ELR (cell line): ENCODE measurements at places on chromosomes 1 and 21.

- no peak for DNase-seq
Measured at GRCh38 chr1:58936973-58937372, 153.1 kb upstream of the JUN start.

- DNase-seq, result no peak
Measured at GRCh38 chr1:209593747-209594146, 10.2 kb downstream of the CAMK1G start.

DNA sequence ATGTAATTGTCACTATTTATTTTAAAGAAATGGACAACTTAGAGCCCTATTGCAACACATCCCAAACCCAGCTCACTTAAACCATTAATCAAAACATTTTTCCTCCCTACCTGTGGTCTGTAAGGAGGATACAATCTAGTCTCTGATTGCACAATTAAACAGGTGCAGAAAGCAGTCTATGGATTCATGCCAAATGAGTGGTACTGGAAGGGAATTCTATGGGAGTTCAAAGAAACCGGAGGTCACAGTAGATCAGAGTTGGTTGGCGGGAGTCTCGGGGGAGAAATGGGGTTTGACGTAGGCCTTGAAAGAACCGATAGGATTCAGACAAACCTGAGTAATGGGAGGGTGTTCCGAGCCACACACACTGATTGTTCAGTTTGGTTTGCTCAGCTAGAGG, 314.9 kb downstream of the KIF26B start:
- no peak for DNase-seq

DNA sequence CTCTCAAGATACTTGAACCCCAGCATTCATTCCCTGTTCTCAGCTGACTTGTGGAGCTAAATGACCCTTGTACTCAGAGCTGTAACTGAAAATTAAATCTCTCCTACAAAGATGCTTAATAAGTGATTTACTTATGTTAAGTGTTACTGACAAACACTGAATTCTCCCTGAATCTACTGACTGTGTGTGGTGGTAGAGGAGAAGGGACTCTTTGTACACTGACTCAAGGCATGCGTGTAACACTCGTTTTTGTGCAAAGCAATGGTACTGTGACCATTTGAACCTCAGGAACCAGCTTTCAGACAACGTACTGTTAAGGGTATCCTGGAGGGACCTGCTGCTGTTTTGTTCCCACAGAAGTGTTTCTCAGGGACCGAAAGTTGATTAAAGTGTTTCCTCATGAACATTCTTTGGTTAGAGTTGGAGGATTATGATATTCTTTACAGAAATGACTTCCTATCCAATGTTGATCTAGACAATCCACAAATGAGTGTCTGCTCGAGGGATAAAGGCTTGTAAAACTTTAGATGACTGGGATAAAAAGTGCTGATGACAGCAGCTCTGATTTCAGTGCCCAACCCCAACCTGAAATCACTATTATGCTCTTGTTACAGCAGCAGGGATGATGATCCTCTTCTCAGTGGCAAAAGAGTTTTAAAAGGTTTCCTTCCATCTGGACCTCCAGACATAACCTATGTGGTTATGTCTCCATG, 12.8 kb downstream of the RGL1 start:
- no peak for DNase-seq

- DNase-seq, result no peak
Measured at GRCh38 chr21:35811191-35811806, 249.0 kb downstream of the SETD4 start.

DNA sequence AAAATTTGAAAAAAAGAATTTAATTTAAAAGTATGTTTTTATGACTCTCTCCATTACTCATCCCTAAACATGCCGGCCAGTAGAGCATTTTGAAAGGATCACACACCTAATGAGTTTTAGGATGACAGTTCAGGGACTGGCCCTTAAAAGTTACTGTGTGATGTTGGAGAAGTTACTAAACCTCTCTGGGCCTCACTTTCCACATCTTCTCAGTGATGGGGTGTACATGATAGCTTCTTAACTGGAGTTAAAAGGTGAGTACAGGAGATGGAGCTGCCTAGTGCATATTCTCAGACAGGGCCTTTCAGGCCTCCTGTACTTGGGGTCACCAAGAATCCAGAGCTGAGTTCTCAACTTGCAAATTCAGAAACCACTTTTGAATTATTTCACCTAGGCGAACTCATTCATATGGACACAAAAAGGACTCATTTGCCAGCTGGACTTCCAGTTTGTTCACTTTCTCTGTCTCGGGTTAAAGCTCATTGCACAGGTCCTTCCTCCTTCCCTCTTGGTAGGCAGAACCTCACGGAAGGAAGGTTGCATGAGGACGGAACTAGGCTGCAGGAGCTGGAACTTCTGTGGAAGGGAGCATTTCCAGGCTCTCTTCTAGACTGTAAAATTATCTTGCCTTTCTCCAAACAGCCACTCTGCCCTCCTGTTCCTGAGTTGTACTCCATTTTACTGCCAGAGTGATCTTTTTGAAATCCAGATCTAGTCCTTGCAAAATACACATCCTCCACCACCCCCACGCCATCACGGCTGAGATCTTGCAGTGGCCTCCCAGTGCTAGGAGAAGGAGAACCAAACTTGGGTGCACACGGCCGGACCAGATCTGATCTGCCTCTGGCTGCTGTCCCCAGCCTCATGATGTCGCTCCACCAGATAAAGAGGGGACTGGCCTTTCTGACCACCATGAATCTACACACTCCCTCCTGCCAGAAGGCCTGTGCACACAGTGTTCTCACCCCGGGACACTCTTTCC, 4.3 kb upstream of the SLC30A1 start:
- DNase-seq, result no peak

- no peak for DNase-seq
Measured at GRCh38 chr1:56029319-56030003, 549.9 kb downstream of the PLPP3 start.

- DNase-seq, result peak; percentile 63
Measured at GRCh38 chr1:51237351-51238033, 1.4 kb downstream of the RNF11 start.

- peak; percentile 91 for DNase-seq
Measured at GRCh38 chr1:27418326-27419185, 26.1 kb downstream of the GPR3 start.

- peak; percentile 92 for DNase-seq
Measured at GRCh38 chr1:89890085-89890752, 69.4 kb downstream of the LRRC8D start.

- no peak for DNase-seq
Measured at GRCh38 chr1:54302951-54303843, 103.0 kb downstream of the SSBP3 start.

DNA sequence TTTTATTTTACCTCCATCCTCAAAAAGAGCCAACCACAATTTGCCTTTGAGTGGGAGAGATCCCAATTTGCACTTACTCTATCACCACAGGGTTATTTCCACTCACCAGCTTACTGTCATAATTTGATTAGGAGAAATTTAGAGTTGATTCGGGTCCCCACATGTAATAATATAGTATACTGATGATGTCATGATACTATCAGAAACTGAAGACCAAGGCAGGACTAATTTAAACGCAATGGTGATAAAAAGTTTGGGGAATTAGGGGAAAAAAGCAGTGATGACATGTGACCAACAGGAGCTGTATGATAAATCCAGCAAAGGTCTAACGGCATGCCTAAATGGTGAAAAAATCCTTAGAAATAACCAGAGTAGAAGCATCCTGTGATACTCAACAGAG, 54.4 kb downstream of the TRIM33 start:
- DNase-seq, result no peak

DNA sequence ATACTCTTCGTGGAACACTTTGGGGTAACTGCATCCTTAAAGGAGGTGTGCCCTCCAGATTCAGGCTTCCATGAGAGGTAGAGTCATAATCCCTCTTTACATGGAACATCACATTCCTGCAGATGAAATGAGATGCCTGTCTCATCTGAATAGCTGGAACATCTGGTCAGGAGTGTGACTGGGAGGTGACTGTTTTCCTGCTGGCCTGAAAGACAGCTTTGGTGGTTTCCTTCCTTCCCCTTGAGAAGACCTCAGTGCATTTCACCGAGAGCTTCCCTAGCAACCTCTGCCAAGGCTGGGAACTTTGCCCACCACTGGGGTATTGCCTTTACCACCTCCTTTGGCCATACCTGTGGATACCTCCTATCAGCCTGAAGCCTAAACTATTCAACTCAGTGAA, 46.7 kb upstream of the GUCA2A start:
- peak; percentile 86 for DNase-seq

DNA sequence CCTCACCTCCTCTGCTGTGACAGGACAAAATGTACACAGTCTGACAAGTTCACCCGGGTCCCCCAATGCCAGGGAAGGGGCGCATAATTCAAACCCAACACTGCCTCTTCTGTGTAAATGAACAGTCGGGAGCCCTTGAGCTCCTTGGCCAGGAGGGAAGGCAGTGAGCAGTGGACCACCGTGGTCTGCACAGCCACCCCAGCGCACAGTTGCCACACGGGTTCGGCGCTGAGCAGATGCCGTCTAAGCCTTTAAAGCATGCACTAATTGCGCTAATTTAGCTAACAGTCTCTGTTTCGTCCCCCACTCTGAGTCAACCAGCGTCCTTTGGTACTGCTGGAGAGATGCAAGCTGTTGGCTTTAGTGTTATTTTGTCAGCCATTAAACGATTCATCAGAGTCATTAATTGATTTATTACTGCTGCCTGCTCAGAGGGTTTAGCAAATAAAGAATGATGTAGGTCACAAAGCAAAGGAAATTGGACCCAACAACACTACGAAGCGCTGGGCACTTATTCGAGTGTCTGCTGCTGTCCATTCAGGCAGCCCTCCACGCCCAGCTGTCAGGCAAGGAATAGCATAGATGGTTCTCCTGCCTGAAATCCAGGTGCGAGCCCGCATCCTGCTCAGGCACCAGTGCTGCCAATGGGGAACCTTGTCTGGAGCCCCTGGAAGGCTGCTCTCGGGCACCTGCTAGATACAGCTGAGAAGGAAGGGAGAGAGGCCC, 91.5 kb downstream of the MRPL37 start:
- no peak for DNase-seq

GRCh38 chr1:173554089-173554488, 48.8 kb downstream of the SLC9C2 start:
- peak; percentile 9 for DNase-seq

DNA sequence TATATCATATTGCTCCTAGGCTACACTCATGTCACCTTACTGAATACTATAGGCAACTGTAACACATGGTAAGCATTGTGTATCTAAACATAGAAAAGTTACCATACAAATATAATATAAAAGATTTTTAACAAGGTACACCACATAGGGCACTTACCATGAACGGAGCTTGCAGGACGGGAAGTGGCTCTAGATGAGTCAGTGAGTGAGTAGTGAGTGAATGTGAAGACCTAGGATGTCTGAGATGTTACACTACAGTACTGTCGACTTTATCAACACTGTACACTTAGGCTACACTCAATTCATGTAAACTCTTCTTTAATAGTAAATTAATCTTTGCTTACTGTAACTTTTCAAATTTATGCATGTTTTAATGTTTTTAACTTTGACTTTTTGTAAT, 81.0 kb upstream of the PLD5 start:
- peak; percentile 1 for DNase-seq

DNA sequence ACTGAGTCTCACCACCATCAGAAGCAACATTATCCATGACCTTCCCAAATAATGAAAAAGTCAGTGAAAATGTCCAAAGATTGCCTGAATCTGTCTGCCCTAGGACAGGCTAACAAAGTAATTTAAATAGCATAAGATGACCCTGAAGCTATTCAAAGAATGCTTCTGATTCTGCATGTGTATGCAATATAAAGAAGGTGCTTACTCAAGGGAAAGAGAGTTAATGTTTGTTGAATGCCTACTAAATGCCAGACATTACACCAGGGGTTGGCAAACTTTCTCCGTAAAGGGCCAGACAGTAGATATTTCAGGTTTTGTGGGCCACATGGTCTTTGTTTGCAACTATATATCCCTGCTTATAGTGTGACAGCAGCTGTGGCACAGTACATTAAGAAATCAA, 221.9 kb upstream of the DMRTA2 start:
- no peak for DNase-seq

GRCh38 chr21:41418393-41418792, 7.6 kb upstream of the MX1 start:
- no peak for DNase-seq

DNA sequence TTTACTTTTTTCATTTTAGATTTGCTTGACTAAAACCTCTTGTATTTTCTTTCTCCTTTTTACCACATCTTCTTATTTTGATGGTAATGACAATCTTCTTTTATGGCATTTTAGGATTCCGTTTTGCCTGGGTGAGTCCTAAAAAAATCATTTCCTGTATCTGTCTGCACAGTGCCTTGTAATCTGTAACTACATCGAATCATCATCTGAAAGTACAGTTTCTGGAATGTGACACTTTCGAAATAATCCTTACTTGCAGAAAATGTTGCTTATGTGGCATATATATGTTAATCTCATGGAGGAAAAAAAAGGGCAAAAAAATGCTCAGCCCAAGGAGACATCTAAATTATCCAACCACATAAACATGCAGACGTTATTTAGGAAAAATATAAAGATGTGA, 29.0 kb downstream of the GREM2 start:
- DNase-seq, result peak; percentile 19

GRCh38 chr21:44972821-44973220, 33.0 kb downstream of the SLX9 start:
- peak; percentile 29 for DNase-seq

DNA sequence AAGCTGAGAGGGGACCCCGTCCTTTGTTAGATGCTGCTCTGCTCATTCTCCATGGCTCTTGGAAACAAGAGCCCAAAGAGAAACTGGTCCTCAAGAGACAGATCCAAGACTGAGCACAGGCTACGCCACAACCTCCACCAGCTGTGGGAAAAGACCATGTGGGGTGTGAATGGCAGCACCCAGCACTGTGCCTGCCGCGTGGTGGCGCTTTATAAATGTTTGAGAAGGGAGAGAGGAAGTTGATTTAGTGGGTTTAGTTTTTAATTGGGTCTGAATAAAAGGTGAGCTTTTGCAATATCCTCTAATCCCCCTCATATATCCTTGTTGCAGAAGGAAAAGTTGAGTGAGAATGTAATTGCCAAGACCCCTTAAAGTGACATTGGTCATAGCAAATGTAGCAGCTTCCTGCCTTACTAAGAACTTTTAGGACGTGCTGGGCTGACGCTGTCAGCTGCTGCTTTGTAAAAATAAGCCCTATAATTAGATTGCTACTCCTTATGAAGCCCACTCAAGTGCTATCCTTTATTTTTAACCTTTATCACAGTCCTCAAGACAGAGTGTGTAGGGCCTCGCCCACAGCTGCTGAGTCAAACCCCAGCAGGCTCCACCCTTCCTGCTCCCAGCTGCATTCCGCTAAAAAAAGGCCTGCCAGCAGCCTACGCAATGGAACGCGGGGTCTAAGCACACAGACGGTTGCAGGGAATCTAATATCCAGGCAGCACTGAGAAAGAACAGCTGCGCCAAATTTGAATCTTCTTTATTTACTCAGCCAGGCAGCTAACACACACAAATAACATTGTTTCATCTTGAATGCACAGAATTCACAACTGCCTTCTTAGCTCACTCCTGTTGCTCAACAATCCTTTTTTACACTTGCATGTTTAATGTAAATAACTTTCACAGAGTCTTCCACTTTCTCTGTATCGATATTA, 47.4 kb upstream of the PRDX6 start:
- peak; percentile 91 for DNase-seq
